ENCODE measurements at places on chromosomes 2 and 18.

- no peak for DNase-seq
Observed at GRCh38 chr2:133660510-133660909, 92.2 kb upstream of the NCKAP5 start.

DNA sequence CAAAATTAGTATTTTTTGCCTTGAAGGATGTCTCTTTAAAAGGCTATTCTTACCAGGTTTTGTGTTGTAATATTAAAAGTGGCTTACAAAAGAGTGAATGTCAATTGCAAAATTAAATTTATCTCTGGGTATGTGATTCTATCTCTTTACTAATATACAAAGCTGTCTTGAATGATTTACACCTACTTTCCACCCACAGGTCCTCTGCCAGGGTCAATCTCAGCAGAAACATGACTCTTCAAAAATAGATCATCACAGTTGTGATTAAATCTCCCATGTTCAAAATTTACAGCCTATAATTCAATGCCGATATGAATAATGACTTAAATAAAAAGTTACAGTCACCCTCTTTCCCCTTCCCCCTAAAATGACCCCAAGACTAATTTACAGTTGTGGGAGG lies 78.8 kb downstream of the SLC8A1 start:
- DNase-seq = no peak

DNA sequence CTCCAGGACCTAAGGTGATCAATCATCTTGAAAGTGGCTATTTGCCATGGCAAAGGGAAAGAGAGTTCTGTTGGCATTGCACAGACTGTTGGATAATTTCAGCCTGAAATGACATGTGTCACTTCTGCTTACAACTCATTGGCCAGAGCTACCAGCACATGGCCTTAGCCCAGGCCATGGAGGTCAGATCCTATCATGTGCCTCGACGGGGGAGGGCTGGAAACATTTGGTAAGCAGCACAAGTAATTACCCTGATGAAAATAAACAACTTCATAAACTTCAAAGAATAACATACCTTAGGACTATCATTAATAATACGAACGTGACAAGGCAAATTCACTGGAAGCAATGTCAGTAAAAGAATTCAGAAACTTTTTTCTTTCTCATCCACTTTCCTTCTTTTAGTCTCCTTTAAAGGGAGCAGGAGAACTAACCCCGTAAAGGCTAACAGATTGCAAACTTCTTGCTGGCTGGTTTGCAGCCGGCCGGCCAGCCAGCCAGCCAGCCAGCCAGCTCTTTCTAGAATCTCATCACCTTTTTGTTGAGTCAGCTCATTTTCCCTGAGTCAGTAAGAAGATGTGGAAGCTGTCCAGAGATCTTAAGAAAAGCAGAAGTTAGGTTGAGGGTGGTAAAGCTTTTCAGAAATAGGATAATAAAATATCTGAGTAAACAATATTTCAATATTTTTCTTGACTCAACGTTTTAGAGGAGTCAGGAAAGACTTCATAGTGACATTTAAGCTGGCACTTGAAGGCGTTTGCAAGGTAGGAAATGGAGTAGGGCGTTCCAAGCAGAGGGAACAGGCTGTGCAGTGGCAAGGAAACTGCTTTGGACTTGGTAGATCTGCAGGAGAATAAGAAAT lies 31.9 kb downstream of the CNRIP1 start:
- peak; percentile 37 for DNase-seq

DNA sequence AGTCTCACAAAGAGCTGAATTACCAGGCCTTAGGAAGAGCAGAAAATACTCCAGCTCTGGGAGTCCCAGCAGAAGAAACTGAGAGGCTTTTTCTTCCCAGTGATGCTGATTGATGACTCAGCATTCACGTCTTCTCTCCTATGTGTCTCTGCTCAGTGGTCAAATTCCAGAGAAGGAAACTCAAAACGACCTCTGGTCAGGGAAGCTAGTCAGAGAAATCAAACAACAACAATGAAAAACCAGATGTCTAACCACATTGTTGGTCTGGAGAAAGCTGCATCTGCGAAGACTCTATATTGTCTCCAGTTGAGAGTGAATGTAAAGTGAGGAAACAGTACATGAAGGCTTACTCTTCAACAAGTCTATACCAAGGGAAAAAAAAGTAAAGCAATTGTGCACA lies 28.6 kb upstream of the CERS6 start:
- peak; percentile 18 for DNase-seq

GRCh38 chr2:42196403-42197267 lies 27.5 kb downstream of the EML4 start:
- peak; percentile 23 for DNase-seq

GRCh38 chr18:72878143-72878542 lies 10.4 kb upstream of the NETO1 start:
- DNase-seq = no peak

GRCh38 chr18:48391868-48392267 lies 17.3 kb downstream of the ZBTB7C start:
- DNase-seq = no peak

DNA sequence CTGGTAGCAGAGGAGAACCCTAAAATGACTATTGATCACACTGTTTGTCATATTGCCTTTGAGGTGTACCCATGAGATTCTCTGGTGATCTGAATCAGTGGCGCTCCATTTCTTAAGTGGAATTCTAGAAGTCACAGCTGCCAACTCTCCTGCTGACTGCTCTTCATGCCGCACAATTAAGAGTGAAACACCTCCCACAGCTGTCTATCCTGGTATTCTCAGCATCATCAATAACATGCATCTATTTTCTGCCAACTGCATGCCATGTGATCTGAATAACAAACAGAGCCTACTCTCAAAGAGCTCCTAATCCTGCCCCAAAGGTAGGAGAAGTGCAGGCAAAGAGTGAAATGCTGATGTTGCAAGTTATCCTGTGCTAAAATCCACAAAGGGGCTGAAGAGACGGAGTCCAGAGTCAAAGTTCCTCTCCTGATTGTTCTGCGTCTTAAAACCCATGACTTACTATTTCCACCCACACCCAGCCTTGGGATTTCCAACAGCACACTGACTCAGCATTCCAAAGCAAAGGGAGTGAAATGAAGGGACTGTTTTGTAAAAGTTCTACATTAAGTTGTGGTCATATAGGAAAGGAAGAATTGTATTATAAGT lies 13.7 kb upstream of the DAPL1 start:
- DNase-seq = peak; percentile 67

- no peak for DNase-seq
Observed at GRCh38 chr2:223530811-223531210, 71.3 kb downstream of the SCG2 start.

- no peak for DNase-seq
Observed at GRCh38 chr2:231152800-231153557, 28.1 kb upstream of the HTR2B start.

- DNase-seq = no peak
Observed at GRCh38 chr2:69437751-69438154, 518 bp upstream of the NFU1 start.

DNA sequence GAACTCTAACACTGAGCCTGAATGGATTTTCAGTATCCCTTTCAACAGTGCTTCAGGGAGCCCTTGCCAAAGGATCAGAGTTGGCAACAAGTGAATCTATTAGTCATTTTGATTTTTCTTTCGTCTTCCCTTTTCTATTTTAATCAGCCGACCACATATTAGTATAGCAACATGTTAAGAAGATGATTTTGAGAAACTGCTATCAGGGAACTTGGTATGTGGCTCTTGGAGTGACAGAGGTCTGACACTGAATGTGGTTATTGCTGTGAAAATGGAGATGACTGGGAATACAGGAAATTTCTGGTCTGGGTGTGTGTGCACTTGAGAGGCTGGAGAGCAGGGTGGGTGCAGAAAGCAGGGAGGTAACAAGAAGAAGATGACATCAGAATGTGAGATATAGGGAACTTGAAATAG lies 28.7 kb upstream of the IL1RL1 start:
- DNase-seq = no peak

DNA sequence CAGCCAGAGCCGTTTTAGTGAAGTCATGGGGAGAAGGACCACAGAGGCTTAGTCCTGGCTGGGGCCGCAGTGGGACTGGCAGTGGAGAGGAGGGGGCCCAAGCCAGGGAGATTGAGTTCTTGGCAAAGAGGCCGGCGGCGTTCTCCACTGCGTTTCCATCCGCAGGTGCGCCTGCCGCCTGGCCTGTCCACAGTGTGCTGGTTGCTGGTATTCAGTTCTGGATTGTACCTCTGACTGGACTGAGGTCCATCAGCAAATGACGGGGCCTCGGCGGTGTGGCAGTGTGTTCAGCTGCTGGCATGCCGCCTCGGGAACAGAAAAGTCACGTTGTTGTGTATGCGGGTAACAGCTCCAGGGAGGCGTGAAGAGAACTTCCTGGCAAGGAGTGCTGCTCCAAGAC lies 36.8 kb downstream of the LRRFIP1 start:
- no peak for DNase-seq

DNA sequence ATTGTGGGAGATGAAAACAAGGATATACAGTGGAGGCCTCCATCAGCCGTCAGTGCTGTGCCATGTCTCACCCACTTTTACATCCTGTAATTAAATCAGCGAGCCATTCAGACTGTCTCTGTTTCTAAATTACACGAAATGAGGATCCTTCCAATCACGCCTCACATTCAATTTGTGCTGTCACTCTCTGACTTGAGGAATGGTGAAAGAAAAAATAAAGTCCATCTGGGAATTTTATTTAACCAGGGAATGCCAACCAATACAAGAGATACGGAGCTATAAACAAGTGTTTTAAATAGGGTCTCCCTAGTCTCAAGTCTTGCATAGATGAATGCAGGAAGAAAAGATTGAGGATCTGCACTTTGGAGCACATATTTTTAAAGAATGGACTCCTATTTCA lies 72.8 kb downstream of the CMPK2 start:
- DNase-seq = no peak

DNA sequence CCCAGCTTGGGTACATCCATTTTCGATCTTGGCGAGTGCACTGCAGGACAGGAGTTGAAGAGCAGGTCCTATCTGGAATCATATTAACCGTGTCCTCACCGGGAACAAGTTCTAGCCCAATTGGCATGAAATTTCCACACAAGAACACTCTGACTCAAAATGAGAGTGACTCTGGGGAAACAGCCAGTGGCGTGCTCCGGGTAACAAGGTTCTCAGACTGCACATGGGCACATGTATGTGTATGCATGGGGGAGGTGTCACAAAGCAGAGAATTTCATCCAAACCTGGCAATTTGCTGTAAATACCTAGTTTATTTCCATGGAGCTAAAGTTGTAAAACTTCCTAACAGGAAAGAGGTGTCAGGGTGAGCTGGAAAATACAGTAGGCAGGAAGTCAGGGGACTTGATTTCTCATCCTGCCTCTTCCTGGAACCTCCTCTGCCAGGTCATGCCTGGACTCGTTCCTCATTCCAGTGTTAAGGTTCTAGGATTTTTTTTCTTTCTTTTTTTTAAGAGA lies 1.7 kb downstream of the TUBB6 start:
- no peak for DNase-seq

- no peak for DNase-seq
Observed at GRCh38 chr2:144670080-144670479, 150.2 kb upstream of the ZEB2 start.

DNA sequence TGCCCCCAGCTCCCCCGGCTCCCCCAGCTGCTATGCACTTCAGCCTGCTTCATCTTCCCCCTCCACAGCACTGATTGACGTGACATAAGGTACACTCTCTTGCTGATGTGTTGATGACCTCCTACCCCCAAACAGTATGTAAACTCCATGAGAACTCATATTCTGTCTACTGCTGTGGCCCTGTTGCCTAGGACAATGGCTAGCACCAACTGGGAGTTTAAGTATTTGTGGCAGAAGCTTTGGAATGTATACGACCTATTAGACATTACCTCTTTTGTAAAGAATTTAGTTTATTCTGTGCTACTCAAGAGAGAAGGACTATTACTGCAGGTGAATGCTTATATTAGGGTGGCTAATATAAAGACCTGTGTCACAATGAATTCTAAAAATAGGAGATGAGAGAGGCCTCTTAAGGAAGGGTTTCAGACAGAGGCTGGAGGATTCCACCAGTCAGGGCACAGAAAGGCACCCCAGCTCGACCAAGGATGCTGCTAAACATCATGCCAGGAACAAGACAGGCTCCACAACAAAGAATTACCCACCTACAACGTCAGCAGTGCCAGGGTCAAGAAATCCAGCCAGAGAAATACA lies 60.6 kb downstream of the CABYR start:
- DNase-seq = no peak

- DNase-seq = no peak
Observed at GRCh38 chr2:26569216-26570082, 71.7 kb downstream of the CIB4 start.

- DNase-seq = peak; percentile 7
Observed at GRCh38 chr18:8987241-8987640, 115.3 kb upstream of the NDUFV2 start.

GRCh38 chr2:96856776-96857666 lies 795 bp downstream of the ANKRD39 start:
- DNase-seq = no peak

DNA sequence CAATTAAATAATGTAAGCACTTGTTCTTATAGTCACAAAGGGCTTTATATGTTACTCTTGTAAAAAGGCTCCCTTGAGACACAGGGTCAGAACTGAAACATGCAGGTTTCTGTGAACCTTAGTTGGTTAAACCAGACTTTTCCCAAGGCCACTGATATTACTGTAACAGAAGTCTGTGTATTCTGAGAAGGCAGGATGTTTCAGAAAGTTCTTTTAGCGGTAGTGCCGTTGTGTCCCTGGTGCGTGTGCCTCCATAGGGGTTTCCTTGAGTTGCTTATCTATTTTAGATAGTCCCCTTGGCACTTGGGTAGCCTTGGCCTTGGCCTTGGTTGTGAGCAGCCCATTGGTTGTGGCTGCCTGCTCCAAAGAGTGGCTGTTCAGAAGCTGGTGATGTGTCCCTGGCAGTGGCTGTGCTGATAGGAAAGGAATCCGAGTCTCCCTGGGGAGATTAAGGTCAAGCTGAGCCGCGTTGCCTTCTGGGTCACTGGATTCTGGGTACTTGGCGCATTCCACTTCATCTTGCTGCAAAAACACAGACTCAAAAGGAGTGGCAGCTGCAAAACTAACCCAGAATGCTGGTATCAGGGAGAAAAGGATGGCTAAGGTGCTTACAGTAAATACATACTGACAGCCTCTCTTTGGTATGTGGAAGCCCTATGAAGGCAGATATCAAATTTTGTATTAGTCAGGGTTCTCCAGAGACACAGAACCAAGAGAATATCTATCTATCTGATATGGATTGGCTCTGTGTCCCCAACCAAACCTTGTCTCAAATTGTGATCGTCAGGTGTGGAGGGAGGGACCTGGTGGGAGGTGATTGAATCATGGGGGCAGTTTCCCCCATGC lies 69.7 kb downstream of the FHOD3 start:
- no peak for DNase-seq

DNA sequence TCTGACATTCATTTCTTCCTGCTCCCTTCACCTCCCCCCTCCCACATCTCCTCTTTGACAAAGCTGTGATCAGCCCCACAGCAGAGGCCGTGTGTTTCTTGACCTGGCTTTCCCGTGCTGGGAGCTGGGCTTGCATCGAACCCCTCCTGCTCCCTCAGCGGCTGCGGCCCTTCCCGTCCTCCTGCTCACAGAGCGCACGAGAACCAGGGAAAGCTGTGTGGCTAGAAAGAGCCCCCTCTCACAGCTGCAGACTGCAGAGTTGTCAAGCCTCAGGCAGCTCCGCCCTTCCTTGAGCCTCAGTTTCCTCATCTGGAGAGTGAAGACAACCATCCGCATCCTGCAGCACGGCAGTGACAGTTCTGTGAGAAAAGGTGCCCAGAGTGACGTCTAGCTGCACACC lies 65.7 kb upstream of the GLI2 start:
- no peak for DNase-seq

GRCh38 chr2:157789933-157790511 lies 86.1 kb downstream of the ACVR1 start:
- no peak for DNase-seq
